Metanephros (tissue), 2 donors: ENCODE measurements at places on chromosomes 11 and 22. TPM values are rescaled to one million over a fixed set of nuclear protein-coding genes. Genes with fewer than 3 reads are reported as not detected.

OTOG gene
- total RNA-seq, result 0.23 TPM

ANKK1 gene
- total RNA-seq, result 0.47 TPM

FAM180B gene
- total RNA-seq, result 0.70 TPM

PIH1D2 gene
- 3.9 TPM for total RNA-seq

KCNK7 gene
- total RNA-seq, result 0.35 TPM

ARHGAP42 gene
- 33.8 TPM for total RNA-seq

OR4D5 gene
- not detected for total RNA-seq

PLAAT3 gene
- total RNA-seq, result 16.2 TPM

SPA17 gene
- total RNA-seq, result 5.5 TPM

ZNF280A gene
- total RNA-seq, result not detected

BIRC3 gene
- total RNA-seq, result 4.4 TPM
